ENCODE measurements at places on chromosomes 1 and 21. TPM values are rescaled to one million over a fixed set of nuclear protein-coding genes. Genes with fewer than 3 reads are reported as not detected.

DNA sequence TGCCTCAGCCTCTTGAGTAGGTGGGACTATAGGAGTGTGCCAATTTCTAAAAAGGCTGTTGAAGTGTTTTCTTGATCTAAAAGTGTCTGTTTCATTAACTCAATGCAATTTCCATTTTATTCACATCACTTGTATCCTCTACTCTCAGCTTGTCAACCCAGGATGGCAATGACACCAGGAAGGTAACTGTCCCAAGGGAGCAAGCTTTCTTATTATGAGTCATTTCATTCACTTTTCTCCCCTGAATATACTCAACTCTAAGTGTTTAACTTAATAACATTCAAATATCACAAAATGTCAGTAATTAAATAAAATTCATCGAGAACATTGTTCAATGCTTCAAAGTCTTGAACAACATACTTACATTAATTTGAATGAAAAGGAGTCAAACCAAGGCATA is 22.9 kb upstream of the GFI1 start:
- DNase-seq = no peak
- no peak overlapping the region for H3K27ac ChIP-seq
- no peak overlapping the region for H3K4me3 ChIP-seq
- no peaks in the 10 kb centered on the region for H3K4me1 ChIP-seq

DNA sequence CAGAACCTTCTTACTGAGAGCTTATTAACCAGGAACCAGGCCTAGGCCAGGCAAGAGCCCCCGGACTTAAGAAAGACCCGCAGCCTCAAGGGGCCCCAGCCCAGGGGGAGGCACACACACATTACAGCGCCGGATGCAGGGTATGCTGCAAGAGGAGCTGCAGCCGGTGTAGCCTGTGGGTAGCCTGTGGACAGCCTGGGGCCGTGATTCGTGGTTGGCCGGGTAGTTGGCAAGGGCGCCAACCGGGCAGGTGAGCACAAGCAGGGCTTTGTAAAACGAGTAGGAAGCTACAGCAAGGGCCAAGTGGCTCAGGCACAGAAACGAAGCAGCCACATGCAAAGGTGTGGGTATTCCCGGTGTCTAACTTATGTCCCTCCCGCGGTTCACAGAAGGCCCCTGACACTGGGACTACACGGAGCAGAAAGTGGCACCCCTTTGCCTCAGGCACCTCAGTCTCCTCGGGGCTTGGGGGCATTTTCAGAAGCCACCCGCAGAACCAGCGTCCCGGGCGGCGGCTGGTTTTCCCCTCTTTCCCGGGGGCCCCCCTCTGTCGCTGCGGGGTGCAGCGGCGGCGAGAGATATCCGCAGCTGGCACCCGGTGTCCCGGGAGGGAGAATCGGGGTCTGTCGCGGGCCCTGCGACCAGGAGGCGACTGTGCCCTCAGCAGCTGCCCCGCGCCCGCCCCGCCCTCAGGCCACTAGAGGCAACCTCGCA is 40.8 kb downstream of the KIAA1614 start:
- peak overlapping the region; percentile 54 for H3K27ac ChIP-seq
- no peaks in the 10 kb centered on the region for H3K27me3 ChIP-seq
- H3K4me3 ChIP-seq = peak overlapping the region; percentile 48
- H3K36me3 ChIP-seq = no peaks in the 10 kb centered on the region
- peak; percentile 71 for DNase-seq

Gene MYBPH
- polyA plus RNA-seq = not detected

Gene PDPN
- polyA plus RNA-seq = 7.8 TPM

Gene C8B
- polyA plus RNA-seq = not detected

Measured in sigmoid colon (tissue), 7 donors.